ELR (cell line): ENCODE measurements at places on chromosomes 7 and 10.

- no peak for DNase-seq
Observed at GRCh38 chr10:71638064-71638821, 81.3 kb downstream of the C10orf105 start.

- no peak for DNase-seq
Observed at GRCh38 chr10:91123261-91123660, 97.2 kb upstream of the PCGF5 start.

DNA sequence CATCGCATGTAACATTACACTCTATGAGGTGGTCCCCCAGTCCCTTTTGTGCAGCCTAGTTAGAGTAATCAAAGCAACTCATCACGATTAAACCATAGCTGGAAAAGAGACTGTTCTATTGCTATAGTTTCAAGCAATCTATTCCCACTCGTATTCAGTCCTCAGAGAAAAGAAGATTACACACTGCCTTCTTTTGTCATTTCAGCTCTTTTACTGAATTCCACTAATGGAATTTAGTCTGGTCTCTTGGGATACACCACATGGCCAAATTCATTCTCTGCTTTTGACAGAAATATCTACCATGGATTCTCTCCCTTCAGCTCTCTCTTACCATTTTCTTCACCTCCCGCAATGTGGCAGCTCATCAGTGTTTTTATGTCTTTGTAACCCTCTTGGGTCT lies 108.9 kb upstream of the HDAC9 start:
- DNase-seq: no peak

- DNase-seq: peak; percentile 57
Observed at GRCh38 chr7:99109108-99110051, 34.5 kb downstream of the SMURF1 start.

GRCh38 chr10:75408911-75409885 lies 7.6 kb upstream of the ZNF503 start:
- DNase-seq: peak; percentile 40

GRCh38 chr7:27098578-27099451 lies 3.0 kb upstream of the HOXA1 start:
- no peak for DNase-seq
